ENCODE measurements at places on chromosomes 16 and 17. TPM values are rescaled to one million over a fixed set of nuclear protein-coding genes. Genes with fewer than 3 reads are reported as not detected.
A peak's percentile ranks its signal among the peaks of the same experiment; 100 is the strongest.

SSTR5 gene
- total RNA-seq: not detected

NXN gene
- 46.3 TPM for total RNA-seq

FBXL20 gene
- 15.4 TPM for total RNA-seq

HAP1 gene
- total RNA-seq: not detected

TBC1D3D gene
- 0.83 TPM for total RNA-seq

CRHR1 gene
- not detected for total RNA-seq

ZG16 gene
- total RNA-seq: not detected

TLCD3B gene
- total RNA-seq: not detected

NAGLU gene
- 27.1 TPM for total RNA-seq

KRTAP3-2 gene
- not detected for total RNA-seq

KAT8 gene
- 49.9 TPM for total RNA-seq

DBNDD1 gene
- 2.7 TPM for total RNA-seq

TEKT5 gene
- total RNA-seq: 0.14 TPM

DNA sequence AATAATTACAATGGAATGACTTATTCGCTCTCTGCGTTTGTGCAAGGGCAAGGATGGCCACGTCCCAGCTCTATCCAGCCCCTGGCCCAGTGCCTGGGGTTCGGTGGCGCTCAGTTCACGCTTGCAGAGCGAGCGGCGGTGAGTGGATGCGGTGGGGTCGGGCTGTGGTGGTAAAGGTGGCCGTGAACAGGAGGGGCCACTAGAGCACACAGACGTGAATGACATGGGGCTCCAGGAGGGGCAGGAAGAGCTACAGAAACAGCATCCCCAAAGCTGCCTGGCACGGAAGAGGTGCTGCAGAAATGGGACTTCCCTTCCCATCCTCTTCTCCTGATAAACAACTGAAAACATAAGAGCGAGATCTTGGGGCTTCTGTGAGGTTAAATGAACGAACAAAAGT lies 28.4 kb downstream of the IRF8 start:
- no peak for DNase-seq

DNA sequence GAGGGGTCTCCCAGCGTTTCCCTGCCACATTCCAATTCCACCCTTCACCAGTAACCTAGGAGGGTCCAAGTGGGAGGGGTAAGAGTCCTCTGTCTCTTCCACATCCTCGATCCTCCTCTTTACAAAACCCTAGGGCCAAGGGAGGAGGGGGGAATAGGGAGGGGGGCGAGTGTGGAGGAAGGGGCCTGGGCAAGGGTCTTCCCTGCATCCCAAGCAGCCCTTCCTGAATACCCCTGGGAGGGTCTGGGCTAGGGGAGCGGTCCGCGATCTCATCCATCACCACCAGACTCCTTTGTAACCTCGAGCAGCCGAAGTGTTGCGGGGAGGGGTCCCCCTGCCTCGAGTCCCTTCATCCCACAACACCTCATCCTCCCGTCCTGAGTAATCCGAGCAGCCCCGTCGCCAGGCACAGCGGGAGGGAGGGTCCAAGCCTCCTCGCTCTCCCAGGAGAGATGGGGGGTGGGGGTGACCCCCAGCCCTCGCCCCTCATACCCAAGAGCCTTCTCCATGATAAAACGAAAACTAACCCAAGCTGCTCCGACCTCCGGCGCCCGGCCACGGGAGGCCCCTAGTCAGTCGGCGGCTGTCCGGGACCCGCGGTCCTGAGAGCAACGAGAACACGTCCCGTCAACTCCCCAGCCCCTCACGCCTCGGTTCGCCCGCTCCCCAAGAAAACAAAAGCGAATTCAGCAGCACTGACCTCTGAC lies 502 bp downstream of the SMPD3 start:
- no peak for DNase-seq

GRCh38 chr17:17824119-17824782 lies 12.5 kb downstream of the SREBF1 start:
- DNase-seq: no peak

DNA sequence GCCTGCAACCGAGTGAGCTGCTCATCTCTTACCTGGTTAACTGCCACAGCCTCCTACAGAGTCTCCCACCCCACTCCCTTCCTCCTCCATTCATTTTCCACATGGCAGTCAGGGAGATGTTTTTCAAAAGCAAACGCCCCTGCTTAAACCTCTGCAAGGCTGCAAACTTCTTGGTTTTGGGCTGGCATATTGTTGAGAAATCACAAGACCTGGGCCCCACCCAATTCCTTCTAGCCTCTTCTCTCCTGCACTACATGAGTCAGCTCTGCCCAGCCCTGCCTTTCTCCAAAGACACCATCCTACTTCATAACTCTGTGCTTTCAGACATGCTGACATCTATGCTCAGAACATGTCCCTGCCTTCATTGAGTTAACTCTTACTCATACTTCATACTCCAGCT lies 136.1 kb downstream of the SPACA3 start:
- no peak for DNase-seq

DNA sequence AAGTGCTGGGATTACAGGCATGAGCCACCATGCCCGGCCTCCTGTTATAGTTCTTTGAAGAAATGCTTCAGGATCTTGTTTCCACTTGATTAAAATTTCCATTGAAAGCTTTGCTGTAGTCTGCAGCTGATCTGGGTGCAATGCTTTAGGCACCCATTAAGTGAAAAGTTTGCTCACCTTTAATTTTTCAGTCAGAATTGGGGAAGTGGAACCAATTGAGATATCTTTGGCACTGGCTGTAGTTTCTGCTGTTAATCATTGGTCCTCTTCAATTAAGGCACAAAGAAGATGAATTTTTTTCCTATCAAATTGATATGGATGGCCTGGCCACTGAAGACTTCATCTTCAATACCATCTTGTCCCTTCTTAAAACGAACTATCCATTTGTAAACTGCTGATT lies 336.1 kb upstream of the TBX2 start:
- DNase-seq: no peak

DNA sequence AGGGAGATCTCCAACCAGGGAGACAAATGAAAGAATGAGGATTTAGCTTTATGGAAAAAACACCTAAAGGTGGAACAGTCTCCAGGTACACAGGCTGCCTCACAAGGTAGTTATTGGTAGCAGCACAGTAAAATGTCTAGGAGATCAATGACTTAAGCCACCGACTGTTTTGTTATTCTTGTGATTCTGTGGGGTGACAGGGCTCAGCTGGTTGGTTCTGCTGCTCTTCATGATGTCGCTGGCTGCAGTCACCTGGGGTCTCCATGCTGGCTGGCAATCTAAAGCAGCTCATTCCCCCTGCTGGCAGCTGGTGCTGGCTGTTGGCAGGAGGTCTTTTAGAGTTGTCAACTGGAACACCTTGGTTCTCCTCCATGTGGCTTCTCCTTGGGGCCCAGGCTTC lies 69.2 kb downstream of the FOXL1 start:
- no peak for DNase-seq

- no peak for DNase-seq
These were observed 79.3 kb downstream of the VMP1 start for GRCh38 chr17:59786536-59787319.

DNA sequence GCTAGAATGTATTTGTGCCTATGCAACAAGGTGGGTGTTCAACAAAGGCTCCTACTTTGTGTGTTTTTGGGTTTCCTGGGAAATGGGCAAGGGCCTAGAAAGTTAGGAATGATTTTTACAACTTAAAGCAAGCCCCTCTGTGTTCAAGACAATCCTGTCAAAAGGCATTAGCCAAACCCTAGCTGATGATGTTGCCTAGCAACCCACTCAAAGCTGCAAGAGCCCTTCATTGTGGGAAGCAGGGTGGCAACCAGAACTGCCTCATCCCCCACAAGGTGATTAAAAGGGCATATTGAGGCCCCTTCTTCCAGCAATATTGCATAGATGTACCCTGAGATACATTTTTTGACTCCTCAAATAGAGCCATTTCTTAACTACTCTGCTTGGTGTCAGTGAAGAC lies 16.0 kb upstream of the RASL10B start:
- DNase-seq: no peak

GRCh38 chr16:66517586-66518263 lies 32.2 kb downstream of the TK2 start:
- DNase-seq: peak; percentile 46

GRCh38 chr17:49452201-49452600 lies 37.5 kb upstream of the PHB1 start:
- DNase-seq: no peak

GRCh38 chr16:68436581-68436980 lies 11.7 kb downstream of the SMPD3 start:
- DNase-seq: no peak

DNA sequence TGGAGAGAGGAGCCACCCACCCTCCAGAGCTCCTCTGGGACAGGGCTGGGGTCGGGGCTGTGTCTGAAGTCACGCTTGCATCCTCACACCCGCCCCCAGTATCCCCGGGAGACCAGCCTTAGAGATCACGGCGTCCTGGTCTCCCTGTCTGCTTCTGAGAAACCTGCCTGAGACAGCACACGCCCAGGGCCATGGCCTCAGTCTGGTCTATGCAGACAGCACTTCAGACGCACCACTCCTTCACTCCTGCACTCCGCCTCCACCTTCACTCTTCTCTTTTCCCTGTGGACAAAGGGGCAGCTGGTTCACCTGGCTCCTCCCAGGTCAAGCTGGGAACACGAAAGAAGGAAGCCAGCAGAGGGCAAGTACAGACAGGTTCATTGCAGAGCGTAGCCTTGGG lies 248.0 kb upstream of the GSE1 start:
- no peak for DNase-seq

DNA sequence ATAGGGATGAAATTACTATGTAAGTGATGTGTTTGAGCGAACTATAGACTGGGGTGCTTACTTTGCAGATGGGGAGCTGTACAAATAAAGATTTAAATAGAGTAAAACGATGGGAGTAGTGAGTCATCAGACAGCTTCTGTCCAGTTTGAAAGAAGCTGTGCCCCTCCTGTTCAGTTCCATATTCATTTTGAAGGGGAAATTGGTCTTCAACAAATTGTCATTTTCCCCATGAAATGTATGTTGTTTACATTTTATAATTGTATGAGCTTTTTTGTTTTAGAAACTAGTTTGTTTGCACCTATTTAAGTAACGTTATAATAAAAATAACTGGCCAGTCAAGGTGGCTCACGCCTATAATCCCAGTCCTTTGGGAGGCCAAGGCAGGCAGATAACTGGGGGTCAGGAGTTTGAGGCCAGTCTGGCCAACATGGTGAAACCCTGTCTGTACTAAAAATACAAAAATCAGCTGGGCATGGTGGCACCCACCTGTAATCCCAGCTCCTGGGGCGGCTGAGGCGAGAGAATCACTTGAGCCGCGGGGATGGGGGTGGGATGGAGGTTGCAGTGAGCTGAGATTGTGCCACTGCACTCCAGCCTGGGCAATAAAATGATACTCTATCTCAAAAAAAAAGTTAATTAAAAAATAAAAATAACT lies 20.2 kb downstream of the SEC14L1 start:
- DNase-seq: no peak

- DNase-seq: no peak
These were observed 1.5 kb upstream of the MRPS34 start for GRCh38 chr16:1774448-1774780.

- DNase-seq: peak; percentile 84
These were observed 39.0 kb upstream of the AKAP1 start for GRCh38 chr17:57045868-57046704.

- DNase-seq: no peak
These were observed 1692.7 kb downstream of the TP53TG3F start for GRCh38 chr16:35152067-35152627.

DNA sequence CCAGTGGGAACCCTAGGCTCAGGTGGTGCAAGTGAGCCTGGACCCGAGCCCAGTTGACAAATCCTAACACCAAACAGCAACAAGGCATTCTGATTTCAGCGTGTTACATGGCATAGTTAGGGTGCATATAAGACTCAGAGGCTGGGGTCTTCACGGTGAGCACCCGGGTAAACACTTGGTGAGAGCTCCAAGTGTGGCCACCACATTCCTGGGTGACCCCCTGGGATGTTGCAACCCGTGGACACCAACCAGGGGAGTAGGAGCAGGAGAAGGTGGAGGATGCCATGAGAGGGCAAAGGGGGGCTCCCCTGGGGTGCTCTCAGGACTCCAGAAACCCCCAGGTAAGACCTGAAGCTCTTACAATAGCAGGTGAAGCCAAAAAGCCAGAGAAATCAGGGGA lies 69.9 kb upstream of the CDH5 start:
- DNase-seq: peak; percentile 41

DNA sequence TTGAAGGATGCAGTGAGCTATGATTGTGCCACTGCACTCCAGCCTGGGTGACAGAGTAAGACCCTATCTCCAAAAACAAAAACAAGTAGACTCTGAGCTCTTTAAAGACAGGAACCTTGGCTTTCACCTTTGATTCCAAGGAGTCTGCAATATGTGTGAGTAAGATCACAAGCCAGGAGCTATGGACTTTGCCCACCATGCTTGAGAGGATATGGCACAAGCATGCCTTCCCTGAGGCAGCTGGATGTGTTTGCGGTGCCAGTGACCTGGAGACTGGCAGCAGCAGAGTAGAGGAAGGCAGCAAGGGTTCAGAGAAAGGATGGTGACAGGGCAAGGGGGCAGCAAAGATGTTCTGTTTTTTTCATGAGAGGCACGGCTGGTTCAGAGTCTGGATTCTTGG lies 14.5 kb upstream of the PRKCA start:
- no peak for DNase-seq

DNA sequence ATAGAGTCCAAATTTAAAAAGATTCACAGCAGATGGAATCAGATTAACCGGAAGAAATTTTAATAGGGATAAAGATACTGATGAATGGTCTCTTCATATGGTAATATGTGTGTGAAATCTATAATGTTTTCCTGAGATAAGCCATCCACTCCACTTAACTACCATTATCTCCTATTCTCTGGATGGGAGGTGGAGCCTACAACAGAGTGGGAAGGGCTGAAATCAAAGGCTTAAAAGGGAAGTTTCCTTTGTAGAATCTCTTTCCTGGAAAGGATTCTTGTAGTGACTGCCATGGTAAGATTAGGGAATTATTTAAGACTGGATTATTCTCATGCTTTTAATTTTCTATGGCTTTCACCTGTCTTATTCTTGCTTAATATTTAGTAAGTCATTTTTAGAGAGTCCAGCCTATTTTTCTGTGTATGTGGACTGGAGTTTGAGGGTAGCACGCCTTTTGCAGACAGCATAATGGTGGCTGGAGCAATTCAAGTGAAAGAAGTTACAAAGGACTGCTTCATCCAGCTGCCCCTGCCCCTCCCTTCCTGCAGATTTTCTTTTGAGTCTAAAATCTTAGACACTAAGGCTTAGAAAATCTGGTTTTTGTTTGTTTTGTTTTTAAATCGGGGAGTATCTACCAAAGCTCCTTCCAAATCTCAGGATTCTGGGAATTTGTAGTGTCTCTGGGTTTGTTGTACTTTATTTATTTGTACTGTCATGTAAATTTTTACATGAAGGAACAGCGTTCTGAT lies 26.5 kb downstream of the KAT7 start:
- no peak for DNase-seq

DNA sequence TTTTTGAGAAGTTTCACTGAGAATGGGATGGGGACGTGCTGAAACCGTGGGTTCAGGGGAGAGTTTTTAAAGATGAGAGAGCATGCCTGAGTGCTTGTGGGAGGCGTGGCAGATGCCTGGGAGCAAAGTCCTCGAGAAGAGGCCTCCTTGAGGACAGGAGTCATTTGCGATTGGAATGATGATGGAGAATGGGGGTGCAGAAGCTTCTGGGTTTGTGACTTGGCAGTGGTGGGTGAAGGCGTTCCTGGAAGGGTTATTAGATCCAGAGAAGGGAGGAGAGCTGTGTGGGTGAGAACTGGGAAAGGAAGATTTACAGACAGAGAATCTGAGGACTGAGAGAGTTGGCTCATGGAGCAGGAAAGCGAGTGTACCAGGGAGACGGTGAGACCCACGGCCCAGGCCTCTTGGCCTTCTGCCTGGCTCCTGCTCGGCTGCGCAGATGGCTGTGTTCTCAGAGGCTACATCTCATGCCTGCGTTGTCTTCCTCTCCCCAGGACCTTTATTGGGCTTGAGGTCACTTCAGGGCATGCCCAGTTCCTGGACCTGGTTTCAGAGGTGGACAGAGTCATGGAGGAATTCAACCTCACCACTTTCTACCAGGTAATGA lies 8.6 kb upstream of the MMP15 start:
- DNase-seq: no peak

Data from posterior vena cava (tissue), 2 donors.